Fibroblast of villous mesenchyme (primary cell): ENCODE measurements at places on chromosomes 1 and 21.

GRCh38 chr1:31155216-31155806 is 84.4 kb downstream of the NKAIN1 start:
- peak; percentile 67 for DNase-seq

GRCh38 chr1:96482616-96483015 is 239.0 kb upstream of the PTBP2 start:
- DNase-seq = no peak

GRCh38 chr1:175172503-175172902 is 20.1 kb downstream of the KIAA0040 start:
- no peak for DNase-seq

- no peak for DNase-seq
Observed at GRCh38 chr1:54701066-54701465, 14.6 kb upstream of the TTC4 start.

GRCh38 chr1:10854856-10855459 is 58.5 kb upstream of the CASZ1 start:
- no peak for DNase-seq

DNA sequence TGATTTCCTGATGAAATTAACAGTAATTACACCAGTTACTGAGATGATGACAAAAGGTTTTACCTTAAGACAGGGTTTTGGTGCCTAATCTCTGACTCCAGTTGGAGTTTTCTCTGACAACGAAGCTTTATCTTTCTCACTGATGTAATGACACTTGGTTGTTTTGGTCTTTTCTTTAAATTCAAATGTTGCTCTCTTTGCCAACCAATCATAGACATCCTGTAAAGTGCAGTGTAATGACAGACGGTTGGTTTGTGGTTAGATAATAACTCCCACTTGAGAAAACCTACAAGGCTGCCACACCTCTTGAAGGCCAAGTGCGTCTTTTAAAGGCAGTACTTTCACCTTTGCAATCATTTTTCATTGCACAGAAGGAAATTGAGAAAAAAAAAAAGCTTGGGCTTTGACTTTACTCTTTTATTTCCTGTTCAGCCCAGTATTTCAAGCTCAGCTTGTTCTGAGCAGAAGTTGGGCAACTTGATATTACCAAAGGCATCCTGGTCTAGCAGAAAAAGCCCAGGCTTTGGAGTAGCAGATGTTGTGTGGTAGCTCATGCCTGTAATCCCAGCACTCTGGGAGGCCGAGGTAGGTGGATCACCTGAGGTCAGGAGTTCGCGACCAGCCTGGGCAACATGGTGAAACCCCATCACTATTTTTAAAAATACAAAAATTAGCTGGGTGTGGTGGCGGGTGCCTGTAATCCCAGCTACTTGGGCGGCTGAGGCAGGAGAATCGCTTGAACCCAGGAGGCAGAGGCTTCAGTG is 14.9 kb downstream of the PDIK1L start:
- peak; percentile 51 for DNase-seq

DNA sequence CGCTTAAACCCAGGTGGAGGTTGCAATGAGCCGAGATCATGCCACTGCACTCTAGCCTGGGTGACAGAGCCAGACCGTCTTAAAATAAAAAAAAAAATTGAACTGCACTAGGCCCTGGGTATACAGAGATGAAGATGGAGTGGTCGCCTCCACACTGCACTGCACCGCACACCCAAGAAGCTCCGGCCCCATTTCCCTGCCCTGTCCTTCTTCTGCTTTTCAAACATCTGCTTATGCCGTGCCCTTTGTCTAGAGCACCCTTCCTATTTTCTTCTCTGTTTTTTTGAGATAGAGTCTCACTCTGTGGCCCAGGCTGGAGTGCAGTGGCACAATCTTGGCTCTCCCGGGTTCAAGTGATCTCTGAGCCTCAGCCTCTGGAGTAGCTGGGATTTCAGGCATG is 17.4 kb downstream of the IQGAP3 start:
- DNase-seq = no peak

DNA sequence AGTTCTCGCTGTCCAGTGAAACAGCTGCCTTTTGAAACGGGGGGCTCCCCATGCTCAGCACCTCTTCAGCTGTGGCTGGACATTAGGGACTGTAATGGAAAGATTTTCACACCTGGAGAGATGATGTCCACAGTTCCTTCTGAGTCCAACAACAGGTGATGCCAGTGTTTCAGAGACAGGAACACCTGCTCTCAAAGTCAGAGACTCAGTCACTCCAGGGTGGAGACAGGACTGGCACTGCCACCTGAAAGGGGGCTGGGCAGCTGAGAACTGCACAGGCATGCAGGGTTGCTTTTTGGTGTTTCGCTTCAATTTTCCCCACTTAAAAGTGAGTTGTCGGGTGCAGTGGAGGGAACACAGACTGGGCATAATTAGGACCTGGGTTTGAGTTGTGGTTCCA is 124.8 kb downstream of the GALNT2 start:
- DNase-seq = no peak

DNA sequence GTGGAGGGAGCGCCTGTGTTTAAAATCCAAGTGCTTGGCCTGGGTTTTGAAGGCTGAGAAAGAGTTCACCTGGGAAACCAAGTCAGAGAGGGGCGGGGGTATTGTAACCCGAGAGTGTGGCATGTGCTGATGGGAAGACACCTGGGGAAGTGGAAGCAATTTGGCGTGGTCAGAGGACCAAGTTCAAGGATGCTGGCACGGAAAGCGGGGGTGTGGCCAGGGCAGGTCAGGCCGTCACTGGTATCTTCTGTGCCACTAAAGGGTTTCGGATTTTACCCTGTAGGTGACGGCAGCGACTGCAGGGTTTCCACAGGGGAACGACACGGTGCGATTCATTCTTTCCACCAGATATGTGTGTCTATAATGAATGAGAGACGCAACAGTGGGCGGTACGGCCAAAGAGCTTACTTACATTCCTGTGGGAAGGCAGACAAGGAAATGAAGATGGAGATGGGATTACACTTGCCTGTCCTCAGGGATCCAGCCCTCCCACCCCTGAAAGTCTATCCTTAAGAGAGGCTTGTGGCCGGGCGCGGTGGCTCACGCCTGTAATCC is 31.3 kb downstream of the CA6 start:
- no peak for DNase-seq

DNA sequence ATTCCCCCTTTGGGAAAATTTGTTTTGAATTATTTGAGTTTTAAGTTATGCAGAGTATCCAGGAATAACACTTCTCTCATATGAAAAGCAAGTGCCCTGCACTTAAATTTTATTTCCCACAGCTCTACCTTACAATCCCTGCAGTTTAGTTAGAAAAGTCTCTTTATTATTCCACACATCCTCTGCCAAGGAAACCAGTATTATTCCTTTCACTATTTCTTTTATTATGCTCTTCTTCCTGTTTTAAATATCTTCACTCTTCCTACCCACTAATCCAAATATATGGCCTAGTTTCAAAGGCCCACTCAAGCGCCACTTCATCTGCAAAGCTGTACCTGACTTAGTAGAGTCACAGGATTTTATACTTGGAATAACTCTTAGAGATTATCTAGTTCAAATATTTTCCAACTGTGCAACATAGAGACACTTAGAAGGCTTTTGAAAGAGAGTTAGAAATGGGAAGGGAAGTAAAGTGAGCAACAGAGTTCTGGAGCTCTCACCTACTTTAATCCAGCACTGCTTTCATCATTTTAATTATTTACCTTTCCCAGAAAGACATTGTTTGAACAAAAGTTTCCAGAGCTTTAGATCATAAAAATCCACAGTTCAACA is 97.2 kb upstream of the LYPLAL1 start:
- no peak for DNase-seq

DNA sequence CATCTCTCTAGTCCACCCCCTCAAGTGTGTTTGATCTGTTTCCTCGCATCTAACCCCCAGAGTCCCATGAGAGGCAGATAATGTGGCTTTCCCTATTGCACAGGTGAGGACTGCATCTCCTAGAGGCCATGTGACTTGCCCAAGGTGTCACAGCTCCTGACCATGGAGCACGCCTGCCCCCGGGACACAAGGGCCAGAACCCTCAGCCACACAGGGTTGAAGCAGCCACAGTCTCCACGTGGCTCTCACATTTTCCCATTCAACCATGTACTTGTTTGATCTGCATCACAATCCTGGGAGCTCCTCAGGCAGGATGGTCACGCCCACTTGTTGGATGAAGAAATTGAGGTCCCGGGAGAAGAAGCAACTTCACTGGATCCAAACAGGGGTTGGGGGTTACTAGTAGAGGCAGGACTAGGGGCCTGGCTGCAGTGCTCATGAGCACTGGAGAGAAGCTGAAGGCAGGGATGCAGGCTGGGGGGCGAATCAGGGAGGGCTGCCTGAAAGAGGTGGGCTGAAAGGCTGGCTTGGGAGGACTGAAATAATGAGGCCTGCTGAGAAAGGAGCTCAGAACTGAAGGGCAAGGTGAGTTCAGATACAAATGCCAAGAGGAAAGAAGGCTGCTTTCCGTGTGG is 207.9 kb downstream of the PTPRU start:
- no peak for DNase-seq

DNA sequence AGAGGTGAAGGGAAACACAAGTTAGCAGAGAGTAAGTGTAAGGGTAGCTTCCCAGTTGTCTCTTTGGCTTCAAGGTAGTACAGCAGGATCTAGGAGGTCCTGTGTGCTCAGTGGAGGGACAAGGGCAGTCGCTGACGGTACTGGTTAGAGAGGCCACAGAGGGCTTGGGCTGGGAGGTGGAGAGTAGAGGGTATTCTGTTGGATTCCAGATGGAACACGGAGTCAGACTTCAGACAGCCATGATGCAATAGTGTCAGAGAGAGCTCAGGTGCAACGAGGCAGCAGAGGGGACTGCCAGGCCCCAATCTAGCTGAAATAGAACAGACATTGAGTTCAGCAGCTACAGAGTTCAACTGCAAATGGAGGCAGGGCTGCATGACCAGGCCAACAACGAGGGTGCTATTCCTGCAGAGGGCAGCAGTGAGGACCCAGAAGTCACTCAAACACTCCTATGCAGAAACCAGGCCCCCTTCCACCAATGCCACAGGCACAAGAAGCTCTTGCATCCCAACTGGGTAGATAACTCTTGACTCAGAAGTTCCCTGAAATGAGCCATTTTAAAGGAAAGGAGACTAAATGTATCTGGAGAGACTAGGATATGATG is 325.0 kb upstream of the ESRRG start:
- DNase-seq = peak; percentile 1

DNA sequence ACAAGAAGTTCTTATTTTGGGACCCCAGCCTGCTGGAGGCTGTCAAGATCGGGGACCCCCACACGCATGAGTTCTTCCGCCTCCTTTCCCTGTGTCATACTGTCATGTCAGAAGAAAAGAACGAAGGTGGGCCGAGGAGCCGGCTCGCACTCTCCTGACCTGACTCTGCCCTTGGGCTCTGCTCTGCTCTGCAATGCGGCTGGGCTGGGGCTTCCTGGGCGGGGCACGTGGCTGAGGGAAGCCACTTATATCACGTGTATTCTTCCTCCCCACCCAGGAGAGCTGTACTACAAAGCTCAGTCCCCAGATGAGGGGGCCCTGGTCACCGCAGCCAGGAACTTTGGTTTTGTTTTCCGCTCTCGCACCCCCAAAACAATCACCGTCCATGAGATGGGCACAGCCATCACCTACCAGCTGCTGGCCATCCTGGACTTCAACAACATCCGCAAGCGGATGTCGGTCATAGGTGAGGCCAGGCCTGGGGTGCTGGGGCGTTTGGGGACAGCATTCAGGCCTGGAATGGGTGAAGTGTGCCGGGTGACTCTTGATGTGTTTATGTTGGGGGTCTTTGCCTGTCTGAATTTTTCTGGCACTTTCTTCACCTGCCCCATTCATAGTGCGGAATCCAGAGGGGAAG is 17.6 kb downstream of the ATP8B2 start:
- DNase-seq = no peak

DNA sequence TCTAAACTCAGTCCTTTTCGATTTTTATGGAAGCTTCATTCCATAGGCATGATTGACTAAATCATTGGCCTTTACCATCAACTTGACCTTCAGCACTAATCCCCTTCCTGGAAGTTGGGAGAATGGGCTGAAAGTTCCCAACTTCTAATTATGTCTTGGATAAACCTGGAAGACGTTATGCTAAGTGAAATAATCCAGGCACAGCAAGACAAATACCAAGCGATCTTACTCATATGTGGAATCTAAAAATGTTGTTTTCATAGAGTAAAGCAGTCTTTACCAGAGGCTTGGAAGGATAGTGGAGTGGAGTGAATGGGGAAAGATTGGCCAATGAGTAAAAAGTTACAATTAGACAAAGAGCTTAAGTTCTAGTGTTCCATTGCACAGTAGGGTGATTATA is 1453.2 kb downstream of the PLA2G4A start:
- no peak for DNase-seq

GRCh38 chr1:3402258-3403010 is 52.0 kb upstream of the ARHGEF16 start:
- DNase-seq = no peak

DNA sequence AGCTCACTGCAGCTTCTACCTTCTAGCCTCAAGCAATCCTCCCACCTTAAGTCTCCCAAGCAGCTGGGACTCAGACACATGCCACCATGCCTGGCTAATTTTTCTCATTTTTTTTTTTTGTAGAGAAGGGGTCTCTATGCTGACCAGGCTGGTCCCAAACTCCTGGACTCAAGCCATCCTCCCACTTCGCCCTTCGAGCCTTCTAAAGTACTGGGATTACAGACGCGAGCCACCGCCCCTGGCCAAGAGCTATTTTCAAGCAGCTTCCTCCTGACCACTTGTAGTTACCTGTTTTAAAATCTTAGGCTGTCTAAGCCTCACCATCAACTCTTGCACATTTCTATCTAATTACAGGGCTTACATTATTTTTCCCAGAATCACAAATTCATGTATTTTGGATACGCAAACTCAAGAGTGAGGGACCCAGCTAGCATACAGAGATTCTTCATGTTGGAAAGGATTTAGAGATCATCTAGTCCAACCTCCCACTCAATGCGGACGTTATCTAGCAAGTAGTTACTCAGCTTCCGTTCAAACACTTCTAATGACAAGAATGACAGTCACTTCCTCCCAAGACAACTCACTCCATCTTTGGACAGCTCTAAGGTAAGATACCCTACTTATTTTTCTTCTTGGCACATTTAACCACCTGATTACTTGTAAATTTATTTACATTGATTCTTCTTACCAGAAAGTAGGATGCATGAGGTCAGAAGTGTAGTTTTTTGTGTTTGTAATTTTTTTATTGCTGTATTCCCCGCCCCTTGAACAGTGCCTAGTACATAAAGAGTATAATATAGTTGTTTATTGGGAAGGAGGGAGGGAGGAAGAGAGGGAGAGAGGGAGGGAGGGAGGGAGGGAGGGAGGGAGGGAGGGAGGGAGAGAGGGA is 65.4 kb downstream of the LUZP1 start:
- peak; percentile 48 for DNase-seq
